Activated CD4-positive, alpha-beta T cell treated with anti-CD3 and anti-CD28 coated beads, Interleukin-10, Interleukin-2, amounts not matched to agents 100 ng/mL and 50 ng/mL, durations not matched to agents 16 hours and 8 hours (primary cell): ENCODE measurements at places on chromosomes 3 and 15.
A peak's percentile ranks its signal among the peaks of the same experiment; 100 is the strongest.

GRCh38 chr3:3178498-3179328 is 778 bp downstream of the CRBN start:
- peak; percentile 16 for DNase-seq

DNA sequence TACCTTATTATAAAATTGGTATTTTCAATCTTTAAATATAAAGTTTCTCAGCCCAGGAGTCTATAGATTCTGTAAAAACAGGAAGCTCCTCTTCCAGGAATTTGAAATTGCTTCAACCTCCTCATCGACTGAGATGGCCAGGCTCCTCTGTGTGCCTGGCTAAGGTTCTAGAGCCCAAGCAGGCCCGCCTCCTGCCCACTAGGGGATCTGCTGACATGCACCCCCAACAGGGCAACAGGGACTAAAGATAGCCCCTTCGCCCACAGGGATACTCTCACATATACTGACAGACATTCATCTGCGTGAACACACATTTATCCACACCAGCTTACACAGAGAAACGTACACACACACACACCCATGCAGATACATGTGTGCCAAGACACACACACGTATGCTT is 183.1 kb upstream of the TLE3 start:
- DNase-seq, result no peak

DNA sequence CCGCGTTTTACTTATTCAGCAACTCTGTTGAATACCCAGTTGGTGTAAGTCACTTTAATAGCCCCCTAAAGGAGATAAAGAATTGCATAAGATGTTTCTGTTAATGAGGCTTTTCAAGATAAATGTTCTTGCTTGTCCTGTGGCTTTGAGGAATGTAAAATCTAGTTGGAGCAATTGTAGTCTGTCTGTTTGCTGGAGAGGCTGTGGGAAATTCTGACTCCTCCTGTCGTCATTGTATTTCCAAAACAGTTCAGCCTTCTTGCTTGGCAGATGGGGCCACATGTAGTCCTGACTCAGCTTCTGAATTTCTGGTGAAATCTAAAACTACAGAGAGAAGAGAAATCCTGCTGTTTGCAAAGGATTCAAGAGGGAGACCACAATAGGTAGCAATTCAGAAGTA is 114.4 kb downstream of the RYR3 start:
- DNase-seq, result no peak

- DNase-seq, result peak; percentile 43
Observed at GRCh38 chr3:188446014-188446413, 292.1 kb downstream of the LPP start.

DNA sequence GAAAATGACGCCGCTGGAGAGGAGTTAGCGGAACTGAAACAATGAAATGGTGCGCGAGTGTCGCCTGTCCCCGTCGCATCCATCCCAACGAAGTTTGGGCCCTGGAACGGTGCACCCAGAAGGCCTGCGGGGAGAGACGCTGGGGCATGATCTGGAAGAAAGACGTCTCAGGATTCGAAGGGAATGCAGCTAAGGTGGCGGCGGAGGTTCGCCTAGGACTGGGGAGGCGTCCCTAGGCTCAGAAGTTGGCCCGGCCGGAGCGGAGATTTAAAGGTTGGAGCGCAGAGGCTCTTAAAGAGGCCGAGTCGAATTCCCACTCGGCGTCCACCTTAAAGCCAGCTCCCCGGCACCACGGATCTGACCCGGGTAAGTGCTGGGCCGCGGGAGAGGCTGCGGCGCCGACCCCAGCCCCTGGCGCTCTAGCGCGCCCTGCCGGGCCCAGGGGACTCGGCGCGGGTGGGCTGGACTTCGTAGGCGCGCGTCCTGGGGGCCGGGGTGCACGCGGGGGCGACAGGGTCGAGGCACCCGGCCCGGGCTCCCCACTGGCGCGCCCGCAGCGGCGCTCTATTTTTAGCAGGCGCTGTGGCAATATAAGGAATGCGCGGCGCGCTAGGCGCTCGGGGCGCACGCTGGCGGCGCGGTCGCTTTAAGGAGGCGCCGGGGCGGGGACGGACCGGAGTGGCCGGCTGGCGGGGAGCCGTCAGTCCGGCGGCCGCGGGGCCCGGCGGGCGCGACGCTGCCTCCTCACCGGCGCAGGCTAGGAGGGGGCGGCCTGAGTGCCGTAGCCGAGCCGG is at the start of gene MRAS:
TSS of gene MRAS (plus strand) at position 620 of the 794 bp plus-strand sequence. CDS start 24,305 bp downstream, outside the sequence.
- peak; percentile 34 for DNase-seq

DNA sequence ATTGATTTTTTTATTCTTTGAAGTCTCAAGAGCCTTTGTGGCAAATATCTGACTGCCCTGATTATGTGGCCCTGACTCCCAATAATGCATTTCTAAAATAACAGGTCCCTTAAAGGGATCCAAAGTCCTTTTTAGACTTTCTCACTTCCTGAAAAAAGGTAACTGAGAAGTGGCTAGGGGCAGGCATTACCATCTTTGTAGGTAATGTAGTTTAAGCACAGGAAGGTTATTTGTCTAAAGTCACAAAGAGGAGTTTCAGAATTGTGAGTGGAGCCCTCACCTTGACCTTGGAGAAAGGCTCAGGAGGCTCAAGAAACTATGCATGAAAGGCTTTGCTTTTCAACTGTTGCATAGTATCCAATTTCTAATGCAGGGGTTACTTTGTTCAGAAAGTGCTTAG is 142.9 kb upstream of the MRPL3 start:
- no peak for DNase-seq

GRCh38 chr3:190618330-190619030 is 104.6 kb downstream of the IL1RAP start:
- DNase-seq, result peak; percentile 83
